GM04503 (cell line): ENCODE measurements at places on chromosomes 16 and 17.

DNA sequence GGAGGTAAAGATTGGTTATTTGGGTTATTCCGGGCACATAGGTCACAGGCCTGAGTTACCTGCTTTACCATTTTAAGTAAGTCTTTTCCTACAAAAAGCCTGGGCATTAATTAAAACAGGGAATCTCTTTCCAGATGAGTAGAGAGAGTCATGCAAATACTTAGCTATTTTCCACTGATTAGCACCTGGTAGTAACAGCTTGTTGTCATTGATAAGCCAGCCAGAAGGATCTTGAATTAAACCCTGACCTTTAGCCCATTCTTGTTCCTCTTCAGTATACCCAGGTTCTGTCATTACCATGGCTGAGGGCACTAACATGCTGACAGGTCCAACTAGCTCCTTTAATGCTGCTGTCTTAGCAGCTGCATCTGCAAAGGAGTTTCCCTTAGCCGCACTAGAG is 44.4 kb upstream of the ARL4D start:
- no peak for DNase-seq

DNA sequence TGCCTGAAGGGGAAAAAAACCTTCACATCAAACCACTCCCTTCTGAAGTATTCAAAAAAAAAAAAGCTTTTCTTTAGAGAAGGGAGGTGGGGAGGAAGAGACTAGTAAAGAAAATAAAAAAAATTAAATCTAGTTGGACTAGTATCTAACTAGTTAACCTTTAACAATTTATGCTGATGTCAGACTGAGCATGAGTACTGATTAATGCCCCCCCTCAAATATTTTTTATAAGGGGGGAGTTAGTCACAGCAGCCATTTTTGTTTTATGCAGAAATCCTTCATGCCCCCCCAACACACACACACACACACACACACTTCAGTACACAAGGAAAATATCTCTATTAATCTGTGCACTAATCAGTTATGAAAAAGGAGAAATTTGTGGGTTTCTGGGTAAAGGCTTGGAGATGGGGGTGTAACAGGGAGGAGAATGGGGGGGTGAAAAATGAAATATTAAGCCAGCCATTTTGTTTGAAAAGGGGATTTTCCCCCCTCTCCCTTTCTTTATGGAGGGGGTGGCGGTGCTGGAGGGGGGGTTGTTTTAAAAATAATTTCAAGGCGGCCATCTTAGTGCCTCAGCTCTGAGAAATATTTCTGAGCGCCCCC is 4.7 kb upstream of the CHD3 start:
- no peak for DNase-seq

- no peak for DNase-seq
Observed at GRCh38 chr17:40722241-40722640, 18.7 kb upstream of the KRT24 start.

DNA sequence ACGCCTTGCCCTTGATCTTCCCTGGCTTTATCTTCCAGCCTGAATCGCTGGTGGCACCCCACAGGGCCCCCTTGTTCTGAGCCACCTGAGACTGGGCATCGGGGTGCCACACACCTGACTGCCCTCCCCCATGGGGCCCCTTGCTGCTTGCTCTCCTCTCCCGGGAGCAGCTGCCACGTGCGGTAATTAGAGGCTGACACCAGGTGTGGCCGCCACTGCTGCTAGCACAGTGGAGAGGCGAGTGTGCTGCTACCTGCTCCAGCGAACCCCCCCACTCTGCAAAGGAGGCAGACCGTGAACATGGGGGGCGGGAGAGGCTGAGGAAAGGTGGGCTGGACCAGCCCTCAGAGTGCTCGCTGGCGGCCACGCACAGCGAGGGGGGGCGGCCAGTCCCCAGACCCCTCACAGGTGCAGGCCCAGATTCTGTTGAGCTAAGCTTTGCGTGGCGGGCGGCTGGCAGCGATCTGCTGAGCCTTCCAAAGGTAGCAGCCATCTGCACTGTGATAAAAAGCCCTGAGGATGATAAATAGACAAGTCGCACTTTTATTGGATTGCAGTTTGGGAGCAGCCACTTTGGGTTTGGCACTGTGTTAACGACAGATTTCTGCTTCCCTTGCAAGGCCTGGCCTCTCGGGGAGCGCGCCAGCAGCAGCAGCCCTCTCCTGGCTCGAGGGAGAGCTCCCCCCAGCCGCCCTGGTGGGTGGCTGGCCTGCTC is 167.9 kb upstream of the GSE1 start:
- DNase-seq = no peak

DNA sequence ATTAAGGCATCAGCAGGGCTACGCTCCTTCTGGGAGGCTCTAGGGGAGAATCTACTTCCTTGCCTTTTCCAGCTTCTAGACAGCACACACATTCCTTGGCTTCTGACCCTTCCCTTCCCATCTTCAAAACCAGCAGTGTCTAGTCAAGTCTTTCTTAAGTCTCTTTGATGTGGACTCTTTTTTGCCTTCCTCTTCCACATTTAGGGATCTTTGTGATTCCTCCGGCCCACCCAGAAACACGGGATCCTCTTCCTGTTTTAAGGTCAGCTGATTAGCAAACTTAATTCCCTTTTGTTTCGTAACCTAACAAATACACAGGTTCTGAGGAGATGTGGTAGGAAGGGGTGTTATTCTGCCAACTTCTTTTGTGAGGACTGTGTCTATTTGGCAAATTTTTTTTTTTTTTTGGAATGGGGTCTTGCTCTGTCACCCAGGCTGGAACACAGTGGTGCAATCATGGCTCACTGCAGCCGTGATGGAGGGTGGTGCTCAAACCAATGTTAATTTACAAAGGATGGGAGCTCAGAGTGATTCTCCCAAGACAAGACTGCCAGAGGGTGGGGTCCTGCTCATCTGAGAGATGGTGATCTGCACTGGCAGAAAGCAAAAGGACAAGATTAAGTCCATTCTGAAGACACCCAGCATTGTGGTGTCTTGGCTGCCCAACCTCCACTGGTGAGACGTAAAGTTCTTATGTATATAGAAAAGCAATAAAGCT is 14.7 kb downstream of the KNOP1 start:
- DNase-seq = no peak
